Activated CD8-positive, alpha-beta T cell treated with anti-CD3 and anti-CD28 coated beads for 36 hours (primary cell): ENCODE measurements at places on chromosomes 7 and 10. TPM values are rescaled to one million over a fixed set of nuclear protein-coding genes. Genes with fewer than 3 reads are reported as not detected.

- H3K4me1 ChIP-seq: peaks cover 17% of the 10 kb centered on the region
- peaks cover 78% of the 10 kb centered on the region for H3K27me3 ChIP-seq
- no peaks in the 10 kb centered on the region for H3K36me3 ChIP-seq
These were observed 950 bp downstream of the EVX1 start for GRCh38 chr7:27243340-27244163.

- no peak overlapping the region for H3K27ac ChIP-seq
- no peaks in the 10 kb centered on the region for H3K36me3 ChIP-seq
- no peak for DNase-seq
- no peaks in the 10 kb centered on the region for H3K4me1 ChIP-seq
These were observed 237.7 kb upstream of the PRKCQ start for GRCh38 chr10:6817770-6818169.

DNA sequence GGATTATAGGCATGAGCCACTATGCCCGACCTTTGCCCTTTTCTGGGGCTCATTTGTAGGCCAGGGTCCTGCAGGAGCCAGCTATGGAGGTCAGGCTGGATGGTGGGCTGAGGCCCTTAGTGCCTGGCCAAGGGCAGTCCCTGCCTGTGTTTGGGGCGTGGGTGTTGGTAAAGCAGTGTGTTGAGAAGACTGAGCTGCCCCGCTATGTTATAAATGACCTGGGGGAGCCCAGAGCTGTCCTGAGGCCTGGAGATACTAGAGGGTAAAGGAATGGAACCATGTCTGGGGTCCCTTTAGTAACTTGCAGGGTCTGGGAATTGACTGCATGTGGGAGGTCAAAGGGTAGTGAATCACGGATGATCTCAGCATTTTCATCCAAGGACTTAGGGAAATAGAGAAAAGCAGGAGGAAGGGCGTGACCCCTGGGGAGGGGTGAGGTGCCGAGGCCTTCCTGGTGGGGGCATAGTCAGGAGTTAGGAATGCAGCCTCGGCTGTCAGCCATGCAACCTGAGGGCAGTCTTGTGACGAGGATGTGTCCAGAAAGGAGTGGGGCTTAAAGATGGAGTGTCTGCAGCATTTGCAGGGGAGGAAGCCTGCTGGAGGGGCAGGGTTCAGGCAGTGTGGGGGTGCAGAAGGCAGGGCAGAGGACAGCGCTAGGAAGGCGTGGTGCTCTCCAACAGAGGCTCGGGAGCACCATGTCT is 31.5 kb downstream of the TMEM248 start:
- no peak for DNase-seq
- peaks cover 42% of the 10 kb centered on the region for H3K36me3 ChIP-seq
- peaks cover 3% of the 10 kb centered on the region for H3K4me1 ChIP-seq
- H3K4me3 ChIP-seq: no peak overlapping the region

- H3K4me3 ChIP-seq: peak overlapping the region; percentile 7
- peaks cover 13% of the 10 kb centered on the region for H3K36me3 ChIP-seq
- no peaks in the 10 kb centered on the region for H3K27me3 ChIP-seq
- H3K27ac ChIP-seq: peak overlapping the region; percentile 85
- H3K4me1 ChIP-seq: peaks cover 85% of the 10 kb centered on the region
These were observed 21.7 kb upstream of the PCGF5 start for GRCh38 chr10:91198781-91199180.

- no peak for DNase-seq
- H3K27me3 ChIP-seq: no peaks in the 10 kb centered on the region
- H3K36me3 ChIP-seq: peaks cover 22% of the 10 kb centered on the region
- H3K4me3 ChIP-seq: no peak overlapping the region
- peaks cover 10% of the 10 kb centered on the region for H3K4me1 ChIP-seq
- H3K27ac ChIP-seq: no peak overlapping the region
These were observed 68.5 kb downstream of the MICU1 start for GRCh38 chr10:72557362-72557761.

RP9 gene
- total RNA-seq: 14.2 TPM

PGAM2 gene
- total RNA-seq: 0.49 TPM

DNA sequence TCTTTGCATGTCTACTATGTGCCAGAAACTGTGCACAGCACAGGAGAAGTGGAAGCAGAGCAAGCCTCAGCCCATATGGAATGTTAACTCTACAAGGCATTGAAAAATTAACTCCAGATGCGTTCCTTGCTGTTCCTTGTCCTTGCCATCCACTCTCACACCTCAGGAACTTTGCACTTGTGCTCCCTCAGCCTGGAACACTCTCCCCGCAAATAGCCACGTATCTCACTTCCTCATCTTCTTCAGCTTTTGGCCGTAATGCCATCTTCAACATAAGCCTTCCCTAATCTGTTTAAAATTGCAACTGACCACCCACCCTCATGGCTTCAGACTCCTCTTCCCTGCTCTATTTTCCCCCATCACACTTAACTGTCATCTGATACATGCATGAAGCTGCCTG is 83.2 kb upstream of the CAPZA2 start:
- H3K27me3 ChIP-seq: peaks cover 3% of the 10 kb centered on the region
- H3K4me3 ChIP-seq: no peak overlapping the region
- peaks cover 6% of the 10 kb centered on the region for H3K4me1 ChIP-seq
- H3K36me3 ChIP-seq: no peaks in the 10 kb centered on the region
- no peak overlapping the region for H3K27ac ChIP-seq

TEX36 gene
- not detected for total RNA-seq

HTR7 gene
- not detected for total RNA-seq

DNA sequence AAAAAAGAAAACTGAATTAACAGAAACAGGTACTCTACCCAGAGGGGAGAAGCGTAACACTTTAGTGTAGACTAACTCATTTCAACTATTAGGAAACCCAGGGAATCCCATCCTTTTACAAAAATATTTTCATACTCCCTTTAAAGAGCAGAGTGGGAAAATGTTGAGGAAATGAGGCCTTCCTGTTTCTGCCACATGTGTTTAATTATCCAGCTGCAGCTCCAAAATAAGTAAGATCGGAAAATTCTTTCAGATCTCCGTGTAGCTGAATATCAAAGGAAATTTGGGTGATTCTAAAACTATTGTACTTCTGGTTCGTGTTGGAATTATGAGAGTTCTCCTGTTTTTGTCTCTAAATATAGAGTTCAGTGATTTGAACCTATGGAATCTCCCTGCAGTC is 58.0 kb upstream of the CAV2 start:
- DNase-seq: no peak
- no peaks in the 10 kb centered on the region for H3K4me1 ChIP-seq
- peaks cover 10% of the 10 kb centered on the region for H3K27me3 ChIP-seq
- no peaks in the 10 kb centered on the region for H3K36me3 ChIP-seq

GRCh38 chr7:120030876-120031275 is 242.1 kb upstream of the KCND2 start:
- DNase-seq: no peak
- H3K27ac ChIP-seq: no peak overlapping the region
- H3K27me3 ChIP-seq: no peaks in the 10 kb centered on the region

GRCh38 chr10:120360571-120360970 is 96.5 kb upstream of the PLPP4 start:
- no peak overlapping the region for H3K4me3 ChIP-seq

GDI2 gene
- 288 TPM for total RNA-seq

- no peak overlapping the region for H3K4me3 ChIP-seq
- no peak overlapping the region for H3K27ac ChIP-seq
- H3K36me3 ChIP-seq: no peaks in the 10 kb centered on the region
- peaks cover 7% of the 10 kb centered on the region for H3K27me3 ChIP-seq
- peaks cover 12% of the 10 kb centered on the region for H3K4me1 ChIP-seq
These were observed 29.1 kb upstream of the TRUB1 start for GRCh38 chr10:114908896-114909295.

LRGUK gene
- total RNA-seq: not detected

CALML3 gene
- not detected for total RNA-seq

BAIAP2L1 gene
- 2.3 TPM for total RNA-seq

- no peak for DNase-seq
- H3K27ac ChIP-seq: no peak overlapping the region
- no peaks in the 10 kb centered on the region for H3K36me3 ChIP-seq
- no peak overlapping the region for H3K4me3 ChIP-seq
These were observed 109.0 kb downstream of the ST7 start for GRCh38 chr7:117062300-117062699.

- no peaks in the 10 kb centered on the region for H3K36me3 ChIP-seq
- DNase-seq: no peak
- H3K27me3 ChIP-seq: peaks cover 2% of the 10 kb centered on the region
- peaks cover 7% of the 10 kb centered on the region for H3K4me1 ChIP-seq
- H3K27ac ChIP-seq: no peak overlapping the region
These were observed 7.2 kb downstream of the TNS3 start for GRCh38 chr7:47574482-47575329.

- H3K36me3 ChIP-seq: no peaks in the 10 kb centered on the region
- no peak for DNase-seq
- peaks cover under 1% of the 10 kb centered on the region for H3K27me3 ChIP-seq
- H3K4me1 ChIP-seq: no peaks in the 10 kb centered on the region
- no peak overlapping the region for H3K27ac ChIP-seq
- no peak overlapping the region for H3K4me3 ChIP-seq
These were observed 1.4 kb downstream of the ETV1 start for GRCh38 chr7:13988065-13988464.

- H3K4me1 ChIP-seq: peaks cover 82% of the 10 kb centered on the region
- H3K36me3 ChIP-seq: peaks cover 85% of the 10 kb centered on the region
- DNase-seq: no peak
- H3K27me3 ChIP-seq: no peaks in the 10 kb centered on the region
These were observed 196.1 kb upstream of the KLF14 start for GRCh38 chr7:130929896-130930659.

GHITM gene
- 198 TPM for total RNA-seq

DNA sequence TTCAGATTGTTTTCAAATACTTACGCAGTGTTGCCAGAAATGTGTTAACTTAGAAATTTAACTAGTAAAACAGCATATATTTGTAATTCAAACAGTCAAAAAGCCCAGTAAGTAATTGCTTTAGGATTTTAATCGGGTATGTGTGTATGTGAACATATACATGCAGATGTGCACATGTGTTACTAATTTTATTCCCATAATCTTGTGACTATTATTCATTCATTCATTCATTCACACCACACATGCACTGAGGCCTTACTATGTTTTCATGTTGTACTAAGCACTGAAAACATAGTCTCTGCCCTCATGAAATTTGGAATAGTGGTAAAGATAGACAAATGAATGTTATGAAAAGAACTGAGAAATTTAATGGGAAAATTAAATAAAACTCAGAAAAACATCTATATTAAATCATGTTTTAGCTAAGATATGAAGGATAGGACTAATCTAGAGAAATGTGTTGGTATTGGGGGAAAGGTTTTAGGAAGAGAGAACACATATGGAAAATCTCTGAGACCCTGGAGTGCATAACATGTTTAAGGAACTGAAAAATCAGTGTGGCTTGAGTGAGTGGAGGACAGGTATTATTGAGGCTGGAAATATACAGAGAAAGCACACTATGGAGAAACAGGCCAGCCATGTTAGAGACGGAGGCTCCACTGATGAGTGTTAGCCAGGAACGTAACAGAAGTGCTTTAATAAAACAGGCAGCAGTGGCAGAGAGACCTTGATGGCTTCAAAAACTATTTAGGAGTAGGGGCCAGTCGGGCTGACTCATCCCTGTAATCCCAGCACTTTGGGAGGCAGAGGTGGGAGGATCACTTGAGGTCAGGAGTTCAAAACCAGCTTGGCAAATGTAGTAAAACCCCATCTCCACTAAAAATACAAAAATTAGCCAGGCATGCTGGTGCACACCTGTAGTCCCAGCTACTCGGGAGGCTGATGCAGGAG is 80.3 kb downstream of the HDAC9 start:
- no peaks in the 10 kb centered on the region for H3K36me3 ChIP-seq
- H3K4me1 ChIP-seq: peaks cover 3% of the 10 kb centered on the region
- H3K4me3 ChIP-seq: no peak overlapping the region

DNA sequence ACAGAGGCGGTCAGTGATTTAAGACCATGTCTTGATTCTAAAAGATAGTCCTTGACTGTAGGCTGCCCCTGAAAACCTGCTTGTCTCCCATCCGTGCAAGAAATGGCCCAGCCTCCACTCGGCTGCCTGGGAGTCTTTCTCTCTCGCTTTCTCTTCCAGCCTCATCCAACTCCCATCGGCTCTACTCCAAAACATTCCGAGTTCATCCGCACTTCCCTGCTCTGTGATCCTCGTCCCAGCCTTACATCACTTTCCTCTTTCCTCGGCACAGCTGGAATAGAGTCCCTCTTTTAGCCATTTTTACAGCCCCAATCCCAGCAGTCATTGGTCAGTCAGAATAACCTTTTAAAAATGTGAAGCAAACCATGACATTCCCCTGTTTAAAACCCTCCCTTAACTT is 135.1 kb downstream of the TAX1BP1 start:
- no peaks in the 10 kb centered on the region for H3K27me3 ChIP-seq
- no peak overlapping the region for H3K27ac ChIP-seq
- H3K4me3 ChIP-seq: no peak overlapping the region
- H3K4me1 ChIP-seq: no peaks in the 10 kb centered on the region
- no peaks in the 10 kb centered on the region for H3K36me3 ChIP-seq

DNA sequence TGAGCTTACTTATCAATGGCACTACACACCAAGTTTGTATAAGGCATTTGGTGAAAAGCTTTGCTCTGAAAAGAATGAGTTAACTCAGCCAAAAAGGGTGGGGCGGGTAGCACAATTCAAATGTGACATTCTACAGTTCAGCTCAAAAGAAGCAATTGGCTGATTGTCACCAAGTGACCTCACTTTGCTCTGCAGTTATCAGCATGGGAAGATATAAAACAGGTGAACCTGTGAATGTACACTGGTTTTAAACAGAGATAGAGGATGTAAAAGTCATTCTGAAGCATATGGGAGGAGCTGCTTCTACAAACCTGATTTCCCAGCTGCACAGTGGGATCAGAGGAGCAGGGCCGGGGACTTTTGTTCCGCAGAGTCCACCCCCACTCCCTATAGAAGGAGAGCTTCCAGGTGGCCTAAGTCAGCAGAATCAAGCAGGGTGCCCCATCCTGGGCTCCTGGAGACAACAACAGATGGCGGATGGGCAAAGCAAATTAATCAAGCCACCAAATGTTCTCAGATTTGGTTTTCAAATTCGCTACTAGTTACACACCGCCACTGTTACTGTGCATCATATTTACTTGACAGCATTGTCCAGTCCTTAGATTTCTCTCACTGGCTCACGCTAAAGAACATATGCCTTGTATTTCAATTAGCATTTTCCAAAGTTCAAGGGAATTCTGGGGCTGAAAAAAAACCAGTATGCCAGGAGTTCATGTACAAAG is 27.5 kb upstream of the NPVF start:
- DNase-seq: no peak
- no peaks in the 10 kb centered on the region for H3K27me3 ChIP-seq
- H3K4me3 ChIP-seq: no peak overlapping the region

COL13A1 gene
- total RNA-seq: not detected

DNA sequence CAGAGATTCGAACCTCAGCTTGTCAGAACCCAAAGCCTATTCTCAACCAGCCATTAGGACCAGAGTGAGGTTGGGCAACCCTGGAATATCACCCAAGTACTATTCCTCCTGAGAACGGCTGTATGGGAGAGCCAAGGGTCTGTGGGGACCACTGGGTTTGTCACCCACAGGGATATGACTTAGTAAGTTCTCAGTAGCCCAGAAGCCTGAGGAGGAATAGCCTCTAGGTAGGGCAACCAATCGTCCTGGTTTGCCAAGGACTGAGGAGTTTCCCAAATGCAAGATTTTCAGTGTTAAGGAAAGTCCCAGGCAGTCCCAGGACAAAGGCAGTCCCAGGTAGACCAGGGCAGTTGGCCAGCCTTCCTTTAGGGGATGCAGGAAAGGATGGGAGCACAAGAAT is 46.7 kb downstream of the PNLIPRP2 start:
- no peak overlapping the region for H3K27ac ChIP-seq
- DNase-seq: no peak
- H3K4me1 ChIP-seq: no peaks in the 10 kb centered on the region
- no peaks in the 10 kb centered on the region for H3K36me3 ChIP-seq
- H3K27me3 ChIP-seq: peaks cover 23% of the 10 kb centered on the region
- H3K4me3 ChIP-seq: no peak overlapping the region

- DNase-seq: no peak
- H3K36me3 ChIP-seq: peaks cover 6% of the 10 kb centered on the region
- H3K27ac ChIP-seq: peak overlapping the region; percentile 49
- H3K27me3 ChIP-seq: no peaks in the 10 kb centered on the region
These were observed 665 bp downstream of the BHLHA15 start for GRCh38 chr7:98211676-98212531.
